ENCODE measurements at places on chromosomes 1 and 21. TPM values are rescaled to one million over a fixed set of nuclear protein-coding genes. Genes with fewer than 3 reads are reported as not detected.

The RNU1-4 gene
- total RNA-seq, result under 0.01 TPM

The PHLDA3 gene
- 8.9 TPM for total RNA-seq

The THAP3 gene
- total RNA-seq, result 13.5 TPM

The TGFB2 gene
- total RNA-seq, result 122 TPM

The CD1B gene
- not detected for total RNA-seq

The SLAMF7 gene
- total RNA-seq, result not detected

The SPOCD1 gene
- 0.99 TPM for total RNA-seq

The SLC45A3 gene
- total RNA-seq, result 20.3 TPM

The PKNOX1 gene
- total RNA-seq, result 8.9 TPM

The S100A1 gene
- total RNA-seq, result not detected

The SPATA1 gene
- 0.22 TPM for total RNA-seq

The GBP6 gene
- not detected for total RNA-seq

The TSPAN2 gene
- total RNA-seq, result 0.87 TPM

The TOR1AIP2 gene
- total RNA-seq, result 87.1 TPM

The PPFIA4 gene
- total RNA-seq, result under 0.01 TPM

The SRSF10 gene
- total RNA-seq, result 47.5 TPM

The WDR64 gene
- total RNA-seq, result not detected

The HTR6 gene
- not detected for total RNA-seq

The CFHR1 gene
- not detected for total RNA-seq

The PPM1J gene
- 0.65 TPM for total RNA-seq

The ANKRD35 gene
- total RNA-seq, result 0.22 TPM

The EIF4G3 gene
- 23.3 TPM for total RNA-seq

The FOXD3 gene
- not detected for total RNA-seq

The RAB25 gene
- not detected for total RNA-seq

The UQCRHL gene
- total RNA-seq, result 3.3 TPM

The AK5 gene
- 21.2 TPM for total RNA-seq

The DCST1 gene
- not detected for total RNA-seq

The LINGO4 gene
- not detected for total RNA-seq

The TFAP2E gene
- total RNA-seq, result under 0.01 TPM

The KLHDC7A gene
- not detected for total RNA-seq

The TCHHL1 gene
- not detected for total RNA-seq

The NUP210L gene
- under 0.01 TPM for total RNA-seq

The GABRD gene
- 0.20 TPM for total RNA-seq

The S100A3 gene
- total RNA-seq, result 2.8 TPM

The RBP7 gene
- not detected for total RNA-seq

The OLFML2B gene
- total RNA-seq, result 0.22 TPM

The CFHR4 gene
- not detected for total RNA-seq

The IL6R gene
- 7.6 TPM for total RNA-seq

The B4GALT3 gene
- 26.8 TPM for total RNA-seq

The OR6N1 gene
- total RNA-seq, result not detected

The GJB4 gene
- not detected for total RNA-seq

The CLIC6 gene
- not detected for total RNA-seq

The KRTAP19-8 gene
- not detected for total RNA-seq

The OPRD1 gene
- not detected for total RNA-seq

The PRDX6 gene
- 116 TPM for total RNA-seq

The LENEP gene
- total RNA-seq, result 0.40 TPM

The FAM151A gene
- not detected for total RNA-seq

The TMOD4 gene
- not detected for total RNA-seq

The LCE1E gene
- not detected for total RNA-seq

The RAB13 gene
- total RNA-seq, result 36.8 TPM

The EVA1C gene
- total RNA-seq, result 13.5 TPM

The SLAMF6 gene
- not detected for total RNA-seq

The DCDC2B gene
- not detected for total RNA-seq

The RNPC3 gene
- 4.8 TPM for total RNA-seq
